Chondrocyte (in vitro differentiated cells): ENCODE measurements at places on chromosomes 3 and 15. TPM values are rescaled to one million over a fixed set of nuclear protein-coding genes. Genes with fewer than 3 reads are reported as not detected.

Gene HRG
- total RNA-seq: not detected in 3 replicates

GRCh38 chr15:69920221-69920620 is 177.5 kb downstream of the TLE3 start:
- peaks cover 12% of the 10 kb centered on the region for H3K27me3 ChIP-seq
- no peak overlapping the region for H3K27ac ChIP-seq

DNA sequence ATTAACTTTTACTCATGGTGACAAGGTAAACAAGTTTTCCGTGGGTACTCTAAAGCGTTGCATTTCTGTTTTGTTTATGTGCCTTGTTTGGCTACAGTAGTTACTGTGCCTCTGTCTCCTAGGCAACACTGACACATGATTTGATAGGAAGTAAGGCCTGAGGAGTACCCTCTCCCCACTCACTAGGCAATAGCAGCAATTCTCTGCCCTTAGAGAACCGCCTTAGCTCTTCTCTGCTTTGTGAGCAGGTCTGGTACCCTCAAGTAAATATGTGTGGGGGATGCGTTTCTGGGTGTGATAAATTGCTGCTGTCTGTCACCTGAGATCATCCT is at the start of gene IL5RA:
Gene IL5RA (minus strand): TSS at position 76 of the 332 bp plus-strand sequence. CDS start 5,390 bp downstream, outside the sequence.
- H3K36me3 ChIP-seq: no peaks in the 10 kb centered on the region
- no peak for DNase-seq
- no peak within 1 kb of the TSS for H3K27ac ChIP-seq
- H3K27me3 ChIP-seq: peaks cover 35% of the 10 kb centered on the region
- no peaks in the 10 kb centered on the region for H3K4me1 ChIP-seq

GRCh38 chr3:107979538-107979937 is 111.3 kb downstream of the CD47 start:
- H3K27me3 ChIP-seq: no peaks in the 10 kb centered on the region
- peaks cover 4% of the 10 kb centered on the region for H3K4me1 ChIP-seq
- H3K27ac ChIP-seq: no peak overlapping the region

Gene MYNN
- total RNA-seq: 12.2 to 16.5 TPM (median 14.3 TPM) in 3 replicates

DNA sequence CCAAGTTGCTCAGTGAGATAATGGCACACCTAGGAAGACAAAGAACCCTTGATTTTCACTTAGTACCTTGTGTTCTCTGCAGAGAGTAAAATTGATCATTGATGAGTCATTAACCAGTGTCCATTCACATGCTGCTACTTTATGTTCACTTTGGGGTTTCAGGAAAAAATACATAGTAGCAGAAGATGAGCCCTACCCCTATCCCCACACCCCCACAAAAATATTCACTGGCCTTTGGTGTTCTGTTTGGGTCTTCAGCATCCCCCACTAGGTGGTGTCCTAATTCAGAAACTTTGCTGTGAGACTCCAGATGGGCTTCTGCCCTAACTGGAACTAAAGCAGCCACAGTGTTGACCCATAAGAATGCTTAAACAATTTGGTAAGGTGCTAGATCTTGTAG is 178.8 kb downstream of the KLHL25 start:
- no peaks in the 10 kb centered on the region for H3K36me3 ChIP-seq
- no peak for DNase-seq
- H3K27ac ChIP-seq: no peak overlapping the region
- H3K4me1 ChIP-seq: peaks cover 28% of the 10 kb centered on the region
- H3K27me3 ChIP-seq: no peaks in the 10 kb centered on the region

Gene DUOXA2
- not detected in 3 replicates for total RNA-seq

- no peaks in the 10 kb centered on the region for H3K36me3 ChIP-seq
- H3K4me3 ChIP-seq: no peak overlapping the region
- no peak overlapping the region for H3K27ac ChIP-seq
- peaks cover 4% of the 10 kb centered on the region for H3K27me3 ChIP-seq
- peaks cover 16% of the 10 kb centered on the region for H3K4me1 ChIP-seq
These were observed 97.1 kb upstream of the ICE2 start for GRCh38 chr15:60576044-60576443.

- H3K4me3 ChIP-seq: no peak overlapping the region
- peaks cover 7% of the 10 kb centered on the region for H3K36me3 ChIP-seq
- no peak for DNase-seq
- no peaks in the 10 kb centered on the region for H3K27me3 ChIP-seq
- peak overlapping the region; percentile 85 for H3K27ac ChIP-seq
These were observed 347.4 kb upstream of the DCBLD2 start for GRCh38 chr3:99248913-99249312.

GRCh38 chr3:168330983-168331382 is 235.3 kb upstream of the GOLIM4 start:
- no peaks in the 10 kb centered on the region for H3K36me3 ChIP-seq
- H3K4me1 ChIP-seq: no peaks in the 10 kb centered on the region
- no peak overlapping the region for H3K4me3 ChIP-seq

Gene GOLGA6L4
- total RNA-seq: 3.4 to 6.8 TPM (median 6.2 TPM) in 3 replicates

- no peak overlapping the region for H3K4me3 ChIP-seq
- no peak overlapping the region for H3K27ac ChIP-seq
- H3K27me3 ChIP-seq: no peaks in the 10 kb centered on the region
- no peak for DNase-seq
These were observed 13.4 kb downstream of the IFT57 start for GRCh38 chr3:108208831-108209230.

GRCh38 chr3:157412323-157412855 is 24.3 kb upstream of the PTX3 start:
- peaks cover 7% of the 10 kb centered on the region for H3K4me1 ChIP-seq
- H3K27ac ChIP-seq: no peak overlapping the region
- no peaks in the 10 kb centered on the region for H3K36me3 ChIP-seq
- no peaks in the 10 kb centered on the region for H3K27me3 ChIP-seq
- DNase-seq: no peak

DNA sequence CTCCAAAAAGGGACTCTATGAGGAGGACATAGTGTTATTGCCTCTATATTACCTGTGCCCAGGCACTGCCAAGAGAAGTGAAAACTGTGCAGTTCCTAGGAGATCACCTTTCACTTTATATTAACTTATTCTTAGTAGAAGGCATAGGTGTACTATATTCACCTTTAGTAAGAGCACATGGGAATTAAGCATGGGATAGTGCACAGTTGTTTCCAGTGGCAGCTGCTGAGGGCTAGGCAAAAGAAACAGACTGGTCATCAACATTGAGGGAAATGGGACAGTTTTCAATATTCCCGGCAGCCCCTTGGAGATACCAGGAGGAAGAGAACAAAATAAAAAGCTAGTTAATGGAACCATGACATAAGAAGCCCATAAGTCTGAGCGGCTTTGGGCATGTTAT is 100.9 kb downstream of the PLCL2 start:
- no peak for DNase-seq
- H3K4me1 ChIP-seq: no peaks in the 10 kb centered on the region
- no peak overlapping the region for H3K27ac ChIP-seq
- H3K27me3 ChIP-seq: no peaks in the 10 kb centered on the region

DNA sequence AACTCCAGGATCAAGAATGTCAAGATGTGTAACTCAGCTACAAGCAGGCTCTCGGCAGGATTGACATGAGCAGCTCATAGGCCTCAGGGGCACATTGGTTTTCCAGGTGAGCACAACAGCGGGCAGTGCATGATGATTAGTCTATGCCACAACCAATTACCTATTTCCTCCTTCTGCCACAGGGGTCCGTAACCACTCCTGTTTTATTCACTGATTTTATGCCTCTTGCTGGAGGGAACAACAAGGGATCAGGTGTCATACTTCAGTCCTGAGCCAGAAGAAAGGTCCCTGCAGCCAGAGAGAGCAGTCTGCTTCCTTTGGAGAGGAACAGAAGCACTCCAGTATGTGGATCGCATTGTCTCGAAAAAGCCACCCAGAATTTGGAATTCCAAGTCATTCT is 35.1 kb upstream of the PTPRG start:
- no peaks in the 10 kb centered on the region for H3K4me1 ChIP-seq
- no peak overlapping the region for H3K4me3 ChIP-seq
- peaks cover 31% of the 10 kb centered on the region for H3K27me3 ChIP-seq
- H3K27ac ChIP-seq: no peak overlapping the region
- no peak for DNase-seq

GRCh38 chr3:39000008-39000450 is 51.7 kb downstream of the SCN11A start:
- no peaks in the 10 kb centered on the region for H3K36me3 ChIP-seq
- no peak for DNase-seq
- H3K4me3 ChIP-seq: no peak overlapping the region
- peaks cover 3% of the 10 kb centered on the region for H3K4me1 ChIP-seq
- peaks cover 2% of the 10 kb centered on the region for H3K27me3 ChIP-seq

GRCh38 chr3:171340434-171340833 is 119.8 kb downstream of the TNIK start:
- H3K27ac ChIP-seq: no peak overlapping the region
- DNase-seq: no peak
- no peak overlapping the region for H3K4me3 ChIP-seq
- H3K27me3 ChIP-seq: no peaks in the 10 kb centered on the region

DNA sequence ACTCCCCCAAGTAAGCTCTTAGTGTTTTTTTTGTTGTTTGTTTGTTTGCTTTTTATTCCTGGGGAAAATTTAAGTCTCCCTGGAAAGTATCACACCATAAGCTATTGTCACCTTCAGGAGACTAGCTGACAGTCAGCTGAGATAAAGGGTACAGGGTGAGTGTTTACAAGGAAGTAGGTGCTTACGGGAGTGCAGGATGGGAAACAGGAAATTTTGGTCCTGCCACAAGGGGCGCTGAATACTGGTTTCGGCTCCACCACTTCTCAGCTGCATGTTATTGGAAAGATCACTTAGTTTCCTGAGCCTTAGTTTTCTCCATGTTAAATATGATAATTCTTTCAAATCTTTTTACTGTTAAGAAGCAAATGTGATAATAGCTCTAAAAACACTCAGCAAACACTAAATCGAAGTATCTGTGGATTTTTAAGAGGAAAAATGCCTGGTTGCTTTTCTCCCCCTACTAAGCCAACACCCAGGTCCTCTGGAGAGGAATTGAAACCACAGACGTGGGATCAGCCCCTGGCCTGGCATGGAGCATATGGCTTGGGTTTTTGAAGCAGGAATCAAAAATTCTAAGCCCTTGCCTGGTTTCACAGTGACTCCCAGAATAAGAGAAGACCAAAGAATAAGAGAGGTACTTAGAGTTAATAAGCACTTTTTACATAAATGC is 90.7 kb downstream of the SCN11A start:
- no peak for DNase-seq
- peaks cover 6% of the 10 kb centered on the region for H3K27me3 ChIP-seq
- no peaks in the 10 kb centered on the region for H3K36me3 ChIP-seq
- H3K27ac ChIP-seq: no peak overlapping the region
- no peak overlapping the region for H3K4me3 ChIP-seq

DNA sequence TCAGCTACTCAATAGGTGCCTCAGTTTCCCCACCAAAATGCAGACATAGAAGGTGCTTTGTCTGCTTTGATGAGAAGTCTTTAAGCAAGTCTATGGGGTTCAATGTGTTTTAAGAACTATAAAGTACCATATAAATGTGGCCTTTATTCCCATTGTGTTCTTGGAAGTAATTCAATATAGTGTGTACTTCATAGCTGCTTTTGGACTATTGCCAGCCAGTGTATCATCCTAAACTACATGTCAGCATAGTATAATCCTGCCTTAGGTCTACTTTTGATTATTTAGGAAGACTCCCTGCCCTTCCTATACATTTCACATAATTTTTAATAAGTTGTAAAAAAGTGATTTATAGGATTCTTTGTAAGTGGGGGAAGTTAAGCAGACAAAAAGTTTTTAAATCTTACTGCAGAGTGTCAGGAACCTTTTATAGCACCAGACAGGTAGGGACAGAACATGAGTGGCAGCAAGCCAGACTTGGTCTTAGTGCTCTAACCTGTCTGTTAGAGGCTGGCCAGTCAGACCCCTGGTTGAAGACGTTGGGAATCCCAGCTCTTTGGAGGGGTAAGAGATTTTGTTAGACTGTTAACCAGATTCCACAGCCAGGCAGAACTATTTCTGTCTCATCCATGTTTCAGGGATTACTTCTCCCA is 48.4 kb downstream of the MLH1 start:
- no peak for DNase-seq
- no peak overlapping the region for H3K4me3 ChIP-seq
- no peak overlapping the region for H3K27ac ChIP-seq

Gene DISP2
- 1.3 to 2.2 TPM (median 1.4 TPM) in 3 replicates for total RNA-seq

Gene WNT5A
- total RNA-seq: 11.1 to 24.5 TPM (median 11.6 TPM) in 3 replicates

DNA sequence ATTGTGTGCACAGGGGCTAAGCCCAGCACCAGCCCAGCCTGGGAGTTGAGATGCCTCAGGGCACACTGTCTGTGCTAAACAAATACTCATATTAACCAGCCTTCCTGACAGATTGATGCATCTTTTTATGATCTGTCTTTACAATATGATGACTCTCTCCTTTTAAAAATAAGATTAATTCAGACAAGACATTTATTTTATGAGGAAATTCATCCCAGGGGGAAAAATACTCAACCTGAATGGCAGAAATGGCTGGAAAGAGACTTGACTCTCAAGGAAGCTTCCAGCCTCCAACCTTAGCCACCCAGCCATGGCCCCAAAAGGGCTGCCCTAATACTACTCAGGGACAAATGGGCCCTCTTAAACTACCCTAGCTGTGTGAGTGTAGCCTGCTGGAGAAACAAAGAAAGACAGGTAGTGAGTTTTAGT is 46.9 kb downstream of the NOX5 start:
- H3K36me3 ChIP-seq: no peaks in the 10 kb centered on the region
- DNase-seq: no peak
- no peak overlapping the region for H3K27ac ChIP-seq
- H3K4me1 ChIP-seq: peaks cover 11% of the 10 kb centered on the region
- H3K4me3 ChIP-seq: no peak overlapping the region
- H3K27me3 ChIP-seq: peaks cover 14% of the 10 kb centered on the region

Gene CLSTN2
- 63.7 to 92.7 TPM (median 65.0 TPM) in 3 replicates for total RNA-seq

- DNase-seq: no peak
- H3K27me3 ChIP-seq: peaks cover 11% of the 10 kb centered on the region
- no peak overlapping the region for H3K4me3 ChIP-seq
These were observed 53.2 kb upstream of the GATM start for GRCh38 chr15:45431511-45431910.
